ENCODE measurements at places on chromosomes 6 and 20. TPM values are rescaled to one million over a fixed set of nuclear protein-coding genes. Genes with fewer than 3 reads are reported as not detected.

DNA sequence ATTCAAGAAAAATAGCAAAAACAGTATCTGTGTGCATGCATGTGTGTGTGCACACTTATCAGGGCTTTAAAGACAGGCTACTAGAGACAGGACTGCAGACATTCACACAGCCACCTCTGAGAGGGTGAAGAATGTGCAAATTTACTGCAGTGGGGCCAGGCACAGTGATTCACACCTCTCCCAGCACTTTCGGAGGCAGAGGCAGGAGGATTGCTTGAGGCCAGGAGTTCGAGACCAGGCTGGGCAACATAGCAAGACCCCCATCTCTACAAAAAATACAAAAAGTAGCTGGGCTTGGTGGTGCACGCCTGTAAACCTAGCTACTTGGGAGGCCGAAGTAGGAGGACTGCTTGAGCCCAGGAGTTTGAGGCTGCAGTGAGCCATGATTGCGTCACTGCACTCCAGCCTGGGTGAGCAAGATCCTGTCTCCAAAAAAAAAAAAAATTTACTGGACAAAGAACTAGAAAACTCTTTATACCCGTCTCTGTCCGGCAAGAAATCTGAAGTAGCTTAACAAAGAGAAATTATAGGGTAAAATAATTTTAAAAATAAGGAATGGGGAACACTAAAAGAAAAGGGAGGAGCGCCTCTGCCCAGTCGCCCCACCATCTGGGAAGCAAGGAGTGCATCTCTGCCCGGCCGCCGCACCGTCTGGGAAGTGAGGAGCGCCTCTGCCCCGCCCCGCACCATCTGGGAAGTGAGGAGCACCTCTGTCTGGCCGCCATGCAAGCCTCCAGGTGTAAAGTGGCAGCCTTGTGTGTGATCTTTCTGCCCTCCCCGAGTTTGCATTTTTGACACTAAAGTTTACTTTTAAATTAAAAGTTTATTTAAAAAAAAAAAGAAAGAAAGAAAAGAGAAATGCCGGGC lies 105.1 kb downstream of the ZMYND8 start:
- no peak overlapping the region for H3K27ac ChIP-seq
- no peak overlapping the region for H3K4me3 ChIP-seq
- peak; percentile 54 for DNase-seq
- peaks cover 44% of the 10 kb centered on the region for H3K36me3 ChIP-seq

DNA sequence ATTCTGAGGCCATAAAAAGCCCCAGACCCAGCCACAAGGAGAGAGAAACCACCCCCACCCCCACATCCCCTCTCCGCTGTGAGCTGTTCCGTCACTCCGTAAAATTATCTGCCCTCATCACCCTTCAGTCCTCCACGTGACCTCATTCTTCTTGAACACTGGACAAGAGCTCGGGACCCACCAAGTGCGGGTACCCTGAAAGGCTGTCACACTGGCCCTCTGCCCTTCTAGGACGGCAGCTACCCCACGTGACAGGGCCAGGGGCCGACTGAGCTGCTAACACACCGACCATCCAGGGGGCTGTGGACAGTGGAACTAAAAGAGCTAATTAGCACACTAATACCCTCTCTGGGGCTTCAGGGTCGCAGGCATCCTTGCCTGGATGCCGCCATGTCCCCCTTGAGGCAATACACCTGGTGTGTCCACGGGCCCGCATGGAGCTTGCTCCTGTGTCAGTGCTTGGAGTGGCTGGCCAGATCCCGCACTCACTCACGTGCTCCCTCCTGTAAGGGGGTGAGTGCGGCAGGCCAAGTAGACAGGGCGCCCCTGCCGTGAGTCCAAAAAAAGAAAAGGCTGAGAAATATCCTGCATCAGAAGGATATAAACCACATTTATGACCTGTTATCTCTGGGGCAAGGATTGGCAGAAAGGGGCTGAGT lies 29.2 kb upstream of the AHCY start:
- H3K27ac ChIP-seq, result no peak overlapping the region
- H3K27me3 ChIP-seq, result no peaks in the 10 kb centered on the region
- DNase-seq, result no peak
- H3K4me1 ChIP-seq, result no peaks in the 10 kb centered on the region
- no peaks in the 10 kb centered on the region for H3K36me3 ChIP-seq
- no peak overlapping the region for H3K4me3 ChIP-seq

- no peaks in the 10 kb centered on the region for H3K4me1 ChIP-seq
- DNase-seq, result no peak
- H3K36me3 ChIP-seq, result no peaks in the 10 kb centered on the region
- H3K27ac ChIP-seq, result no peak overlapping the region
- no peaks in the 10 kb centered on the region for H3K27me3 ChIP-seq
- no peak overlapping the region for H3K4me3 ChIP-seq
Measured at GRCh38 chr6:139427199-139427598, 52.8 kb upstream of the CITED2 start.

- DNase-seq, result no peak
- no peaks in the 10 kb centered on the region for H3K27me3 ChIP-seq
- no peak overlapping the region for H3K27ac ChIP-seq
- no peak overlapping the region for H3K4me3 ChIP-seq
- H3K4me1 ChIP-seq, result no peaks in the 10 kb centered on the region
Measured at GRCh38 chr6:84707171-84707570, 57.2 kb downstream of the TBX18 start.

- H3K27ac ChIP-seq, result no peak overlapping the region
- DNase-seq, result no peak
- H3K36me3 ChIP-seq, result no peaks in the 10 kb centered on the region
- no peaks in the 10 kb centered on the region for H3K27me3 ChIP-seq
Measured at GRCh38 chr6:166029506-166029905, 138.1 kb downstream of the TBXT start.

- no peaks in the 10 kb centered on the region for H3K27me3 ChIP-seq
- no peaks in the 10 kb centered on the region for H3K36me3 ChIP-seq
- no peak overlapping the region for H3K4me3 ChIP-seq
- no peak overlapping the region for H3K27ac ChIP-seq
Measured at GRCh38 chr6:163185744-163186143, 228.8 kb upstream of the QKI start.

DNA sequence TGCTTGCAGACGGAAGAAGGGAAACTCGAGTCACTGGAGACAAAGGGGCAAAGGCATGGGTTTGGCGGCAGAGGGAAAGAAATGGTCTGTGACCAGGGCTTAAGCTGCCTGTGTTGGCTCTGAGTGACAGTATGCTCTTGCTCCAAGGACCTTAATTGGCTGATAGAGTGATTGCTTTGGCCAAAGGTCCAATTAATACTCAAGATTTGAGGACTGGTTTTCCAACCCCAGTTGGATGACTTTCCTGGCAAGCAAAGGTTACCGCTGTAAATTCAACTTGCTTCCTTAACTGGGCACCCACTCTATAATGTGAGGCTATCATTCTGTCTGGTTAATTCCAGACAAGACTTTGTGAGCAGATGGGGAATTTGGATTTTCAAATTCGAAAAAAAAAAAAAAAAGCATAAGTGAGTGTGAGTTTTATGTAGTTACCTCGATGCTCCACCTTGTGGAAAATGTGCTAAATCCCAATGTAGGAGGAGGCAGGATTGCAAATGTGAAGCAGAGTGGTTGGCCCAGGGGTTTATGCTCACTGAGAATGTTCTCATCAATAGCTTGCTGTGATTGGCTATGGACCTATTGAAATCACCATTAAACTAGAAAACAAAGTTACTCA lies 150.7 kb upstream of the GMDS start:
- H3K27ac ChIP-seq, result no peak overlapping the region
- no peaks in the 10 kb centered on the region for H3K4me1 ChIP-seq
- DNase-seq, result no peak
- no peak overlapping the region for H3K4me3 ChIP-seq
- H3K36me3 ChIP-seq, result peaks cover 4% of the 10 kb centered on the region

DNA sequence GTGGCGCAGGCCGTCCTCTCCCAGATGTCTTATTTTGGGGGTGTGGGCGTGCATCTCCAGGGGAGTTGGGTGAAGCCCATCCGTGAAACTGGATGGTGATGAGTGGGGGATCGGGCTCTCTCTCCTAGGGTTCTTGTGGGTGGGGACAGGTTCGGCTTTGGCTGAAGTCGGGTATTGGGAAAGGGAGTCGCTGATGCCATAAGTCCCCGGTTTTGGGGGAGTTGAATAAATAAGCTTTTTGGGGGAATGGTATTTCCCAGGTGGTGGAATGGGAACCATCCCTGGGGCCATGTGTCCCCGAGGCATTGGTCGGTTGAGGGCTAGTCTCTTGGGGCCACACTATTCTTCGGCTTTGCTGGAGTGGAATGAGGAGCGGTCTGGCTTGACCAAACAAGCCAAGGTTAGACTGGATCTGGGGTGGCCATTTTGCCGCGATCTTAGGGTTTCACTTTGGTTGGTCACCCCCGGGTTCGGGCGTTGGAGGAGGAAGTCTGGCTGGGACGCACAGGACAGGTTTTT lies 481 bp downstream of the ZNF133 start:
- H3K27me3 ChIP-seq, result no peaks in the 10 kb centered on the region
- DNase-seq, result no peak
- H3K36me3 ChIP-seq, result no peaks in the 10 kb centered on the region
- peaks cover 20% of the 10 kb centered on the region for H3K4me1 ChIP-seq

DNA sequence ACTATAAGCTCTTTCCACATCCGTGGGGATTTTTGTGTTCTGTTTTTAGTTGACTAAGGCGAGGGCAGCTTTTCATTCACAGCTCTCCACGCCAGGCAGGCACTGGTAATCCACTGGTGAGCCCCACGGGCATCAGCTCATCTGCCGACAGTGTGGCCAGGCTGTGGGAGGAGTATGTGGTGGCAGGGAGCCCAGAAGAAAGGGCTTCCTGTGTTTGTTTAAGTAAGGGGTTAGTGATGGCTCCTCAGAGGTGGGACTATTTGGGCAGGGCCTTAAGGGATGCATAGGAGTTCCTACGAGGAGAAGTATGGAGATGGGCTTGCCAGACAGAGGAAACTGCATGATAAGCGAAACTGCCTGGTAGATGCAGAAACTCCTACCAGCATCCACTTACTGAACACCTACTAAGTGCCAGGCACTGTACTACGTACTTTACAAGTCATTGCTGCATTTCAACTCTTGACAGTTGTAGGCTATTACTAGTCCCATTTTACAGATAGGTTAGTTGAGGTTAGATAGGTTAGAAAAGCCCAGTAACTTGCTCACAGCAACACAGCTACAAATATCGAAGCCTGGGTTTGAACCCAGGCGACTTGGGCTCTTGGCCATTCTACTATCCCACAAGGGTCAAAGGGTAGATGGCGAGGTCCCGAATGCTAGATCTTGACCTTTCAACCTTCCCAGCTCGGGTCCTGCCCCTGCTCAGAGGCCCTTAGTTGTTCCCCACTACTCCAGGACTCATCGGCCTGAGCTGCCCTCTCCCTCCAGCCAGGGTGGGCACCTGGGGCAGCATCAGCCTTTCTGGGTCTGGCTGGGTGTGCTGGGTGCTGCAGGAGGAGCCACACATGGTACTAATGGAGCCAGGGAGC lies 55.1 kb downstream of the CEBPB start:
- no peaks in the 10 kb centered on the region for H3K27me3 ChIP-seq
- no peaks in the 10 kb centered on the region for H3K4me1 ChIP-seq
- DNase-seq, result no peak
- H3K36me3 ChIP-seq, result no peaks in the 10 kb centered on the region
- no peak overlapping the region for H3K27ac ChIP-seq

Gene OTOR
- total RNA-seq, result not detected
